ENCODE measurements at places on chromosomes 5 and 9. TPM values are rescaled to one million over a fixed set of nuclear protein-coding genes. Genes with fewer than 3 reads are reported as not detected.

CENPP gene
- total RNA-seq: 2.4 TPM

SLC34A1 gene
- not detected for total RNA-seq

PCDHGB2 gene
- total RNA-seq: 1.2 TPM

TUT7 gene
- total RNA-seq: 42.6 TPM

GFI1B gene
- not detected for total RNA-seq

KCNMB1 gene
- under 0.01 TPM for total RNA-seq

PRDM9 gene
- not detected for total RNA-seq

NTNG2 gene
- total RNA-seq: 3.5 TPM

GDA gene
- 0.11 TPM for total RNA-seq
